ENCODE measurements at places on chromosomes 1 and 21. TPM values are rescaled to one million over a fixed set of nuclear protein-coding genes. Genes with fewer than 3 reads are reported as not detected.

- H3K4me1 ChIP-seq, result no peaks in the 10 kb centered on the region
- H3K4me3 ChIP-seq, result no peak overlapping the region
- no peak overlapping the region for H3K27ac ChIP-seq
- DNase-seq, result no peak
These were observed 21.6 kb downstream of the ZNF684 start for GRCh38 chr1:40553017-40553416.

- H3K36me3 ChIP-seq, result no peaks in the 10 kb centered on the region
- no peaks in the 10 kb centered on the region for H3K4me1 ChIP-seq
- no peak overlapping the region for H3K27ac ChIP-seq
- DNase-seq, result no peak
These were observed 95.4 kb upstream of the NGF start for GRCh38 chr1:115433483-115433882.

DNA sequence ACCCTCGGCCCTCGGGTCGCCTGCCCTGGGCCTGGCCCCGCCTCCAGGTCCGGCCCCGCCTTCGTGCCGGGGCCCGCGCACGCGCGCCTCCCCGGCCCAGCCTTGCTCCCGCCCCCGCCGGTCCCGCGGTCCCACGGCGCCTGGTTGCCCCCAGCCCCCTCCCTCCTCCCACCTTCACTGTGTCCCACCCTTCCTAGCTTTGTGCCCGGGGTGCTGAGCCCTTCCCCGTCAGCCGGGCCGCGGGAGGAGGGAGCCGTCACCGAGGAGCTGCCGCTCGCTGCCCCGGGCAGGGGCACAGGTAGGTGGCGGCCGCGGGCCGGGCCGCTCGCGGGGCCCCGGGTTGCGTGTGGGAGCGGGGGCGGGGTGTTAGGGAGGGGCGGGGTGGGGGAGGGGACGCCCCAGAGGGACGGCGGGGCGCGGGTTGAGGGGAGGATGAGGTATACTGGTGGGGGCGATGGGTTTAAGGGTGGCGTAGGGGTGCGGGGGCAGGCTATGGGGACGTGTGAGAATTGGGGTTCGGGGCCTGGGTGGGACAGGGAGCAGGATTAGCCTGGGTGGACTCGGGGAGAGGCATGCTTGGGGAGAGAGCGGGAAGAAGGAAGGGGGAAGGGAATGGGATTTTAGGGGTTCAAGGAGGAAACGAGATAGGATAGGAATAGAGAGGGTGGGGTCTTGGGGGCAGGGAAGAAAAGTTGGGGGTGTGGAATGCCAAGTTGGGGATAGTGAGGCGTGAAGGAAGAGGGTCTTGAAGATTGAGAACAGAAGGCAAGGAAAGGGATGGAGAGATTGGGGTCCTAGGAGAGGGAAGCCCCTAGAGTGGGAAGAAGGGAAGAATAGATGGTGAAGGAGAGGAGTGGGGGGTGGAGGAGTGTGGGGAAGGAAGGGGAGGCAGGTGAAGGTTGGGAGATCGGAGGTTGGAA, at the start of gene LRRC42:
Gene LRRC42, plus strand, starts transcription at position 99 of the 920 bp plus-strand sequence. CDS start 5,650 bp downstream, outside the sequence.
- H3K4me3 ChIP-seq, result peak within 1 kb of the TSS; percentile 87
- DNase-seq, result no peak
- no peaks in the 10 kb centered on the region for H3K36me3 ChIP-seq
- peak within 1 kb of the TSS; percentile 87 for H3K27ac ChIP-seq
- H3K27me3 ChIP-seq, result no peaks in the 10 kb centered on the region

The GPR153 gene
- 0.78 TPM for total RNA-seq

- H3K4me3 ChIP-seq, result no peak overlapping the region
- H3K27ac ChIP-seq, result no peak overlapping the region
- H3K4me1 ChIP-seq, result no peaks in the 10 kb centered on the region
- H3K27me3 ChIP-seq, result no peaks in the 10 kb centered on the region
- DNase-seq, result no peak
These were observed 134.9 kb downstream of the LTN1 start for GRCh38 chr21:28857752-28858151.

DNA sequence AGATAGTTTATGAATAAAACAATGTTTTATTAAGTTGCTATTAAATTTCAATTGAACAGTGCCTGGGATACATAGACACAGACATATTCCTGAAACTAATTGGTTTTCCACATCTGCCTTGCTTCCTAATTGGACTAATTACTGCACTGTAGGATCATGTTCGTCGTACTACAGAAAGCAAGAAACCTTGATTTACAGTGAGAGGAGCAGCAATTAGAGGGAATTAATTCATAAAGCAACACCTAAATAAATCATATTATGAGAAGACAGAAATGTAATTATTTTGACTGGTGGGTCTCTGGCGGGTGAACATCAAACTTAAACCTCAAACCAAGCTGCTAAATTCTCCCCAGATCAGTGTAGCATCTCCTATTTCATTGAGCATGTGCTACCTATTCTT, 124.6 kb upstream of the CAMK1G start:
- H3K4me3 ChIP-seq, result no peak overlapping the region
- DNase-seq, result no peak
- H3K36me3 ChIP-seq, result no peaks in the 10 kb centered on the region
- H3K27ac ChIP-seq, result no peak overlapping the region

- H3K4me3 ChIP-seq, result no peak overlapping the region
- H3K27ac ChIP-seq, result no peak overlapping the region
- H3K36me3 ChIP-seq, result no peaks in the 10 kb centered on the region
- peaks cover 5% of the 10 kb centered on the region for H3K4me1 ChIP-seq
- peak; percentile 79 for DNase-seq
These were observed 76.4 kb downstream of the FHAD1 start for GRCh38 chr1:15323351-15323988.

GRCh38 chr1:200432586-200432985, 22.8 kb upstream of the ZNF281 start:
- no peaks in the 10 kb centered on the region for H3K36me3 ChIP-seq
- no peaks in the 10 kb centered on the region for H3K4me1 ChIP-seq
- no peaks in the 10 kb centered on the region for H3K27me3 ChIP-seq
- H3K27ac ChIP-seq, result no peak overlapping the region

The CR1L gene
- total RNA-seq, result not detected

DNA sequence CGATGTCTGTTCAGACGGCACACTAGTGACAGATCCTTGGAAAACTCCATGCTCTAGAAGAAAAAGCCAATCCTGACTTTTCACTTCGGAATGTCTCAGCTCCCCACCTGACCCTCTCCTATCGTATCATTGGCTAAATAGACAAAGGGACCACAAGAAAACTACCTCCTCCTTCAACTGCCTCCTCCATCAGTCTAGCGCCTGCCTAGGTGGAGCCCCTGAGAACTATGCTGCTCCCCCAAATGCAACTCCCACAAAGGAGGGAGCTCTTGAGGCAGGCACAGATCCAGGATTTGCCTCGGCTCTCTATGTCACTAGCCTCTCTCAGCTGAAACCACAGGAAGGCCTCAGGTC, 148.4 kb downstream of the TOMM20 start:
- no peaks in the 10 kb centered on the region for H3K36me3 ChIP-seq
- peak overlapping the region; percentile 75 for H3K27ac ChIP-seq
- H3K27me3 ChIP-seq, result no peaks in the 10 kb centered on the region
- DNase-seq, result no peak
- peaks cover 31% of the 10 kb centered on the region for H3K4me1 ChIP-seq
- H3K4me3 ChIP-seq, result no peak overlapping the region

The ADIPOR1 gene
- 83.2 TPM for total RNA-seq

The OPTC gene
- total RNA-seq, result not detected

DNA sequence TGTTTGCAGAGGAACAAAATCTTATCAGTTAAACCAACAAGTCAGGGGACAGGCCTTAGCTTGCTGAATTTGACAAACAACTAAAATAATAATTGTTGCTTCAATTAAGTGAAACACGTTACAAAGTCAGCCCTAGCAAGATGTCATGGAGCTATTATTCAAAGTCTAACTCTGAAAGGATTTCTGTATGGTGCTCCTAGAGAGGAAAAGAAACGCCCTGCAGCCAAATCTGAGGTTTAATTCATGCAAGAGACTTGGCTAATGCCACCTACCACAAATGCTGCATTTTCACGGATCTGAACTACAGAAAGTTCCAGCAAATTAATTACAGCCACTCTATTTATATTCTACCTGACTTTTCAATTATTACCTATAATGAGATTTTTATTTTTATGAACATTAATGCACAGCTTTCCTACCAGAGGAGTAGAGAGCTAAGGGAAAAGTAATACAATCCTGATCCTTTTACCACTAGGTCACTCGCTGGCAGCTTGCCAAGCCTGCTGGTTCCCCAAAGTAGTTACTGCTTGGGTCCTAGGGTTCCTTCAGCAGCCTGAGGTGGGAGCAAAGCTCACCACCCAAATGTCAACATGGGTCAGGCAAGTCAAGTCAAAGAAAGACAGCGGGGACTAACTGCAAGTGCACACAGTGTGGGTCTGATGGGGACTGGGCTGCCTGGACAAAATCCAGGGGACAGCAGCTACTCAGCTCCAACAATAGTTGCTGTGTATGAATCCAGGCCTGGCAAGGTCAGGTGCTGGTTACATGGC, 8.5 kb downstream of the COLGALT2 start:
- H3K27ac ChIP-seq, result no peak overlapping the region
- H3K4me1 ChIP-seq, result no peaks in the 10 kb centered on the region
- no peak for DNase-seq
- H3K36me3 ChIP-seq, result no peaks in the 10 kb centered on the region
- H3K27me3 ChIP-seq, result no peaks in the 10 kb centered on the region
- H3K4me3 ChIP-seq, result no peak overlapping the region

- no peak overlapping the region for H3K4me3 ChIP-seq
- H3K27ac ChIP-seq, result no peak overlapping the region
- no peak for DNase-seq
- no peaks in the 10 kb centered on the region for H3K36me3 ChIP-seq
These were observed 83.9 kb downstream of the PAX7 start for GRCh38 chr1:18714404-18715175.

The C1QTNF12 gene
- not detected for total RNA-seq

GRCh38 chr1:26391450-26391849, 18.9 kb upstream of the ZNF683 start:
- H3K4me3 ChIP-seq, result no peak overlapping the region
- H3K27ac ChIP-seq, result no peak overlapping the region
- no peaks in the 10 kb centered on the region for H3K27me3 ChIP-seq
- no peaks in the 10 kb centered on the region for H3K36me3 ChIP-seq

The USH2A gene
- total RNA-seq, result not detected

DNA sequence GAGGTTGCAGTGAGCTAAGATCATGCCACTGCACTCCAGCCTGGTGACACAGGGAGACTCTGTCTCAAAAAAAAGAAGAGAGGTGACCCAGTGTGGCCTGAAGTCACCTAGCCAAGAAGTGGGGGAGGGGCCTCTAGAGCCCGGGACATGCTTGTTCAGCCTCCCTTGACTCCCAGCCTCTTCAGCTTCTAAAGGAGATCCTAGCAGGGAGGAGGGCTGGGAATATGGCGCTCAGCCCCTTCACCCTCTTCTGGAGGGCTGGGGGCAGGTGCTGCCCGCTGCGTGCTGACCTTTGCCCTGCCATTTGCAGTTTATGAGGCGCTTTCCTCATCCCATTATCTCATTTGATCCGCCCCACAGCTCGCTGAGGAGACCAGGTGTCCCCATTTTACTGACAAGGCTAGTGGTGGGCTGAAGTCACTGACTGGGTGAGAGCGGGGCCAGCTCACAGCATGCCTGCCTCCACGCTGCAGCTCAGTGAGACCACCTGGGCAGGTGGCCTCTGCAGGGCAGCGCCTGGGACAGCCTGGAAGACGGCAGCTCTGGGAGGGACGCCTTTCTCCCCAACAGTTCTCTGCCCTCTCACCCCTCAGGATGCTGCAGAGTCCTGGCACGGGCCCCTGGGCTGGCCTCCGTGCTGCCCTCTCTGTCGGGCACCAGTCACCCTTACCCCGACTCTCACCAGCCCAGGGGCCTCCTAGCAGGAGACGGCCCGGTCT, 7.5 kb downstream of the ELF3 start:
- no peaks in the 10 kb centered on the region for H3K27me3 ChIP-seq
- no peak for DNase-seq
- H3K27ac ChIP-seq, result no peak overlapping the region

- peaks cover 6% of the 10 kb centered on the region for H3K4me1 ChIP-seq
- DNase-seq, result no peak
- no peaks in the 10 kb centered on the region for H3K27me3 ChIP-seq
These were observed 32.0 kb downstream of the RSPH1 start for GRCh38 chr21:42463861-42464515.

DNA sequence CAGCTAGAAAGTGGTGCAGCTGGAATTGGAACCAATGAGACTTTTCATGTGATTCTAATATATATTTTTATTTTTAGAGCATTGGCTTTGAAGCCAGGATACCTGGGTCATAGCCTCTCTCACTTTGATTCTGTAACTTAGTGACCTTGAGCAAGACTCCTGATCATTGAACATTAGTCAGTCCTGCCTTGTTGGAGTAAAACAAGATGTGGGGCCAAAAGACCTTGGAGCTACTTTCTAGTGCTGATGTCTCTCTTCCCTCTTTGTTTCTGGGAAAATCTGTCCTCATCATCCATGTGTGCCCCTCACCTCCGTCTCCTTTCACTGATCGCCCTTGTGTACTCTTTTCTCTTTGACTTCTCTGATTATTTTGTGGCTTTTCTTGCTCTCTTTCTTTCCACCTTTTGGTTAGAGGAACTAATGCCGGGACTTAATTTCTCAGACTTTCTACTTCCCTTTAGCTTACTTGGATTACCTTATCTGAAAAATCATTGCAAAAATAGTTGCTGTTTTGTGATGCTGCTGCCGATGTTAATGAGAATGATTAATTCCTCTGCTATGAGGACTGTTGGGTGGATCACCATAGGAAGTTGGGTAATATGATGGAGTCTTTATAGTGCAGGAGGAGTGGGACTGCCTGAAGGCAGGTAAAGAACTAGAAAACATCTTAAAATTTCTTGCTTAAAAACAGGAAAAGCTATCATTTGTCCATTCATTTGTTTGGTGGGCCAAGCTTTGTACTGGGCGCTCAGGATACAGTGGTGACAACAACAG, 72.0 kb downstream of the NOS1AP start:
- no peaks in the 10 kb centered on the region for H3K36me3 ChIP-seq
- H3K27me3 ChIP-seq, result no peaks in the 10 kb centered on the region
- no peak overlapping the region for H3K4me3 ChIP-seq
- DNase-seq, result no peak

The BEND5 gene
- total RNA-seq, result 5.3 TPM

The SPRR1A gene
- not detected for total RNA-seq

DNA sequence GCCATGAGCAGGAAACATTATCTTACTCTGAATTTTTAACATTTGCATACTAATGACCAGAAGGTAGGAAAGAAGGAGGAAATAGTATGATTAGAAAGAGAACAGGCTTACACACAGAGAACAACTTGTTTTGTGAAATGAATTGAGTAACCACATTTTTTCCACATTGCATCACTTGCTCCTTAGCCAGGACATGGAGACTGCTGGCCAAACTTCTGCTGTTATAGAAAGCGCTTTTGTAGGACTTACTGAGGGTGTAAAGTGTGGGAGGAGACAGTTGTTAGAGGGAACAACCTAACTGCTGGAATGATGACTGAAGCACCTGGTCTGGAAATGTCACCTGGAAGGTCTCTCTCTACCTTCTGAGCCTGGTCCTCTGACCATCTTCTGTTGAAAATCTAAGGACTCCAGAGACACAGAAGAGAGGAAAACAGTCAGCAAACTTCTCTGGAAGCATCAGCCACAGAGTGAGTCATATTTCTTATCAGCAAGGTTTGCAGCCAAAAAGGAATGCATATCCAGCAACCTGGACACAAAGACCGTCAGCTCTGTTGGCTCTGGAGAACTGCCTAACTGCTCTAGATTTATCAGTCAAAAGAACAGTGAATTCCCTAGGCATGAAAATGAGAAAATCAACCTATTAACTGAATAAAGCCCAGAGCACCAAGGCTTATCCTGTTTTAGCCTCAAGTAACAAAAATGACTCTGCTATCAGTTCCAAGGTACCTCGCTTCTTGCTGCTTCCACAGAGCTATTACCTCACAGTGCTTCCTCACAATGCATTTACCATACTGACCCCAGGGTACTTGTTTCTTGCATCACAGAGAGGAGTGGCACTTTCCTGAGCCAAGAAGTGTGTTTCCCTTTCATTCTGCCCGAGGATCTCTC, 88.0 kb upstream of the SLFNL1 start:
- DNase-seq, result peak; percentile 44
- H3K36me3 ChIP-seq, result no peaks in the 10 kb centered on the region
- no peak overlapping the region for H3K4me3 ChIP-seq
- peak overlapping the region; percentile 81 for H3K27ac ChIP-seq

Measured in thyroid gland (tissue), 4 donors.